ENCODE measurements at places on chromosomes 6 and 20. TPM values are rescaled to one million over a fixed set of nuclear protein-coding genes. Genes with fewer than 3 reads are reported as not detected.

VIP gene
- 0.27 TPM for total RNA-seq

PPP1R3G gene
- total RNA-seq: under 0.01 TPM

EMILIN3 gene
- under 0.01 TPM for total RNA-seq

TGM3 gene
- not detected for total RNA-seq

TRIM15 gene
- total RNA-seq: not detected

GPX5 gene
- total RNA-seq: not detected

BPI gene
- total RNA-seq: 0.27 TPM

NT5E gene
- under 0.01 TPM for total RNA-seq

RPS18 gene
- 10,287 TPM for total RNA-seq

CYP39A1 gene
- under 0.01 TPM for total RNA-seq

TTK gene
- total RNA-seq: 1.3 TPM

GABBR1 gene
- total RNA-seq: 19.1 TPM

FAXC gene
- under 0.01 TPM for total RNA-seq

OPRM1 gene
- total RNA-seq: under 0.01 TPM

BMP6 gene
- 7.8 TPM for total RNA-seq

Measured in hematopoietic multipotent progenitor cell (in vitro differentiated cells).